Dermis microvascular lymphatic vessel endothelial cell (primary cell): ENCODE measurements at places on chromosomes 6 and 20.

DNA sequence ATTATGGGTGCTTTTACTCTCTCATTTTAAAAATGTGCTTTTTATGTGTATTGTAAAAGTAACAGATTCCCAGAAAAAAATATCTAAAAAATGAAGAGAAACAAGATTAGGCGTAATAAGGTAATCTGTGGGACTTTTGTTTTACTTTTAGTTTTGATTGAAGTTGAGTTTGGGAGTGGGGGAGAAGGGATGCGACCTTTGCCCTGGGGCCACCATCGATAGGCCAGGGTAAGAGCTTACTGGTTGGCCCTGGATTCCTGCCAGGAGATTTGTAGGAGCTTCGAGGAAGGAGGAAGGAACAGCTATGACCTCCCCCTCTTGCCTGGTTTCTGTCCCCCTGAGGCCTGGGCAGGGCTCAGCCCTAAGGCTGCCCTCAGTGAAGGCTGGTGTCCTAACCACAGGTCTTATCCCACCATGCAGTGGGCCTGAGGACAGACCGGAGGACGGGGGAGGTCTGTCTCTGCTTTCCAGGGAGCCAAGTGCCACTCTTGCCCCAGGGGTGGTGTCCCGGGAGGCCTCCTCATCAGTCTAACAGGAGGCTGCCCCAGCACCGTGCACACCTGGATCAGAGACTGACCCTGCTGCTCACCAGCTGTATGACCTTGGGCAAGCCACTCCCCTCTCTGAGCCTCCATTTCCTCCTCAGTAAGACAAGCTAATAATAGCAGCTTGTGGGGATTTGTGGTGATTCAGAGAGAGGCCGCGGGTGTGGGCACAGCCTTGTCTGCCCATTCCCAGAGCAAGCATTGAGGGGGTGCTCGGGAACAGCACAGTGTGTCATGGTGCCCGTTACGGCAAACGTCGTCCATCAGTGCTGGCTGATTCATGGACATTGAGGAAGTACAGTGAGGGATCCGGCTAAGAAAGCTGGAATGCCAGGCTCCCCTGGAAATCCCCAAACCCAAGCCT is 21.2 kb downstream of the TGM2 start:
- peak; percentile 95 for DNase-seq

- DNase-seq, result no peak
These were observed 81.6 kb upstream of the KHDRBS2 start for GRCh38 chr6:62367601-62368000.

DNA sequence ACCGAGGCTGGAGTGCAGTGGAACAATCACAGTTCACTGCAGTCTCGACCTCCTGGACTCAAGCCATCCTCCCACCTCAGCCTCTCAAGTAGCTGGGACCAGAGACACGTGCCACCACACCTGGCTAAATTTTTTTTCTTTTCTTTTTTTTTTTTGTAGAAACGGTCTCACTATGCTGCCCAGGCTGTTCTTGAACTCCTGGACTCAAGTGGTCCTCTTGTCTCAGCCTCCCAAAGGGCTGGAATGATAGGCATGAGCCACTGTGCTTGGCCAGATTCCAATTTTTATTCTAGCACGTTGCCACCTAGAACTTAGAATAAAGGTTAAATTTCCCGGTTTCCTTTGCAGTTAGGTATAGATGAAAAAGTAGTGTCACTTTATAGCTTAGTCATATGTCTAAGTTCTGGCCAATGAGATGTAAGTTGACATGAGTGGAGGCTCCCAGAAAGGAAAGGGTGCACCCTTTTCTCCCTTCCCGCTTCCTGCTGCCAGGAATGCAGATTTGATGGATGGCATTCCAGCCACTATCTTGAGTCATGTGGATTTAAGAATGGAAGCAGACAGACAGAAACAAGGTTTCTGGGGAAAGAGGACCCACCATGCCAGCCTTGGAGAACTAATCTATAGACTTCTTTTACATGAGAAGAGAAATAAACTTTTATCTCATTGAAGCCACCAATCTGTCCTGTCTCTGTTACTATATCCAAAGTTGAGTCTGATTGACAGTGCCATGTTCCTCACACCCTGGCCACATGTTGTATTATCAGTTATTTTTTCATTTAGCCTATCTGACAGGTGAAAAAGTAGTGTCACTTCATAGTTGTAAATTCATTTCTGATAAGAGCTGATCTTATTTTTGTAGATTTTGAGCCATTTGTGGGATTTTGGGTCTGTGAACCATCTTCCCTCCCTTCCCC is 60.6 kb upstream of the NCOA3 start:
- no peak for DNase-seq

- no peak for DNase-seq
These were observed 4.1 kb downstream of the HLA-B start for GRCh38 chr6:31352683-31353383.

- DNase-seq, result no peak
These were observed 17.7 kb upstream of the VSX1 start for GRCh38 chr20:25099601-25100140.

DNA sequence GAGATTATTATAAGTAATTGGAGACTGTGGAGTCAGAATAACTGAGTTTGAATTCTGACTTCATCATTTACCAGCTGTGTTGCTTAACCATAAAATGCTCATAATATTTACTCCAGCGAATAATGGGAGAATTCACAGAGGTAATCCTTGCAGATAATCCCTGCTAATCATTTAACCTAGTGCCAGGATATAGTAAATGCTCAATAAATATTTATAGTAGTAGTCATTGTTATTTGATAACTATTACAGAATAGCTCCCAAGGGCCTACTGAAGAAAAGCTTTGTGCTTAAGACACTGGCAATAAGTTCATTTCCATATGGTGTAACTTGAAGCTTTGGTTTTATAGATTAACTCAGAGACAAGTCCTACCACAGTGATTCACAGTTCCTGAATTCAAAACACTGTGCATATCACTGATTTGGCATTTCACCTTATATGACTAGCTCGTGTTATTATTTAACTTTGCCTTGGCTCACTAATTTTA is 208.8 kb upstream of the PLCB4 start:
- DNase-seq, result peak; percentile 23

GRCh38 chr6:144193181-144193580 is 42.9 kb downstream of the STX11 start:
- DNase-seq, result no peak

- DNase-seq, result no peak
These were observed 10.3 kb downstream of the DUSP15 start for GRCh38 chr20:31859998-31860380.

DNA sequence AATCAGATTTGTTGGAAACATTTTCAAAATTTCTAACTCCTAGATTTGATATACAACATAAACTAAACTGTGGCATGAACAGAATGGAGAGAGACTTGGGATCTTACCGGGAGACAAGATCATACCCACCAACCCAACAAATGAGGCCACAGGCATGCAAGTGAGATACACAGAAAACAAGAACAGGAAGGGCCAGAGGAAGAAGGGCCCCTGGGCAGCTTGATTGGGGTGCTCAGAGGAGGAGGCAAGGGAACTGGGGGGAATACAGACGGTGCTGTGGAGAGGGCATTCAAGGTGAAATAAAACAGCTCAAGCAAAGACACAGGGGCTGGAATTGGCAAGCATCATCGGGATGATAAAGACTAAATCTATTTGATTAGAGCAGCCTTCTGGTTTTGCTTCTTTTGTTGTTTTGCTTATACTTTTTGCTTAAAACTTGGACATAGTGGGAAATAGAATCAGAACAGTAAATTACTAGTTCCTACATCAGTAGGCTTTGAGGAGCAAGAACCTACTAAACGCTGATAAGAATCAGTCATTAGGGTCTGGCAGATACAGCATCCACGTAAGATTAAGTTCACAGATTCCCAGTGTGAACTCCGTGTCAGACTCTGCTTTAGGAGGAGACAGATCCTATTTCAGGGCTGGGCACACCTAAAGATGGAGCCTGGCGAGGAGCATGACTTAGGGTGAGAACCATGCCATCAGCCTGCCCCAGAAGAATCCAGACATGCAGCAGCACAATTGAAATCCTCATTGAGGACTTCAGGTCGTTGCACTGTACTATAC is 3.5 kb upstream of the RAMACL start:
- no peak for DNase-seq

- DNase-seq, result no peak
These were observed 155.2 kb downstream of the PACRG start for GRCh38 chr6:162882801-162883481.

DNA sequence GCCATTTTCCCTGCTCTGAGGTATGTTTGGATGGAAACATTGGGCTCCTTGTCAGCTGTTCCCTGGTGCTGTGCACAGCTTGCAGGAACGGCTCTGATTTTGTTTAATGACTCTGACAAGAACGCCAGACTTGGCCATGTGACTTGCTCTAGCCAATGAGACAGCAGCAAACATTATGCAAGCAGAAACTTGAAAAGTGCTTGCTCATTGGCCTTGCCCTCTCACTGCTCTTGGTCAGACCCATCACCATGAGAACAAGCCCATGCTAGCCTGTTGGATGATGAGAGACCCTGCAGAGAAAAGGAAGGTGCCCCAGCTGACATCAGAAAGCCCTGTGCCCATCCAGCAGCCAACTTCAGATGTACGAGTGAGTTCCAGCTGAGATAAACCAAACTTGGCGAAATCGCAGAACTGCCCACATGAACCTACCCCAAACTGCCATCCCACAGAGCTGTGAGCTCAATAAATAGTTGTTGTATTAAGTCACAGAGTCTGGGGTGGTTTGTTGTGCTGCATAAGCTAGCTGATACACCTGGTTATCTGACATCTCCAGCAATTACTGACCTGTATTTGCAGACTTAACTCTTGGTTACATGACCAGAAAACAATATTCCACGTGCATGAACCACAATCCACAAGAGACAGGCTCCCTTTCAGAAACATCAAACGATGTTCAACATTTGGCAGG is 96.9 kb downstream of the JPH2 start:
- no peak for DNase-seq

DNA sequence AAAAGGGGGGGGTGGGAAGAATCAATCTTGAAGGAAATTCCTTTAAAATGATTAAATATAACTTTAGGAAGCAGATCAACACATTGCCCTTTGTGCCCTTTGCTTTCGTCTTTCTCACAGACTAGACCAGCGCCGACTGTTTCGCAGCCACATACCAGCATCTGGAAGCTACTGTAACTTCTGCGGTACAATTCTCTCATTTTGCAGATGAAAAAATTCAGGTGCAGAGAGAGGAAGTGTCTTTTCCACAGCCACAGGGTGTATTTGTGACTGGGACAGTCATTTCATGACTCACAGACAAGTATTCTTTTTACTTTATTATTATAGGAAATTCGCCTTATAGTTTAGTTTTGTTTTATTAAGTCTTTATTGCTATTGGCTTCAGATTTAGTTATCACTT is 84.2 kb downstream of the UST start:
- no peak for DNase-seq

GRCh38 chr6:29974901-29975560 is 32.7 kb downstream of the HLA-A start:
- peak; percentile 41 for DNase-seq

- DNase-seq, result no peak
These were observed 659 bp downstream of the TAF4 start for GRCh38 chr20:62064770-62065673.

GRCh38 chr6:147604373-147604772 is 95.9 kb downstream of the SAMD5 start:
- DNase-seq, result no peak

GRCh38 chr6:130377915-130378314 is 12.1 kb downstream of the TMEM200A start:
- no peak for DNase-seq

GRCh38 chr20:63633732-63634131 is 6.8 kb upstream of the GMEB2 start:
- no peak for DNase-seq

DNA sequence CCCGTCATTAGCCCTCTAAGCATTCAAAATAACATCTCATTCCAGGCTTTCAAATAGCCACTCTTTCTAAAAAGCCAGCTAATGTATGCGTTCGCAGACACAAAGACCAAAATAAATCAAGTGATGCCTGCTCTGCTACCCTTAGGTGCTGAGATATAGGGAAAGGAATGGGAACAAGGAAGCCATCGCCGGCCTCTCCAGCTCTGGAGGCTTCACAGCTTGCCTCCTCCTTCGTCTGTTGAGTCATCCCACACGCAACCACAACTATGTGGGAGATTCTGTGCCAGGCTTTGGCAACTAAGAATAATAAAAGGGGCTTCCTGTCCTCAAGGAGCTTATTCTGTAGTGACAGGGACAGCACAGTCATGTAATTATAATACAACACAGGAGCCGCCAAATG is 27.3 kb upstream of the SLC22A23 start:
- DNase-seq, result no peak

GRCh38 chr20:35001596-35002362 is 46.1 kb downstream of the MYH7B start:
- DNase-seq, result no peak

DNA sequence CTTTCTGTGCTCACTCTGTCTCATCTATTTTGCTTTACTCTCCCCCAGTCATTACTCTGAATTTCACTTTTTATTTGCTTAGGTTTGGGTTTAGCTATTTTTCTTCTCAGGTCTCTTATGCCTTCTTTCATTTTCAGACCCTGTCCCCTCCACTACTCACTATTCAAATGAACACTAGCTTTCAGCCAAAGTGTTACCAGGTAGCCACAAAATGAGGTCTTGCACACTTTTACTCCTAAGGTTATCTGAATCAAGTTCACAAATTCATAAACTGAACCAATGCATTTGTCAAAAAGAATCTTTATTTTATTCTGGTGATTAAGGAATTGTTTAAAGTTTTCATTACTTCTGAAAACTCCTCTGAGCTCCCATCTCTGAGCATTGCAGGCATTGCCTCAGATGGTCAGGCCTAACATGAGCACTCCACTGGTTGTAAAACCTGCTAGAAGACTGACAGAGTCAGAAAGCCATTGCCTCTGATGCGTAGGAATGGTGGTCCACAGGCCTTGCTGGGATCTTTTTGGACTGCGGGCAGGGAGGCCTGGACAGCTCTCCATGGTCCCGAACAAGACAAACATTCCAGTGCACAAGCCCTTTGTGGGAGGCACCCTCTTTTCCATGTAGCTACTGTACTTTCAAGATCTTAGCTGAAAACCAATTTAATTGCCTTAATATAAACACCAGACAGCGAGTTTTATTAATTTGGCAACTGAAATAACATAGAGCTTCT is 48.5 kb downstream of the FYN start:
- DNase-seq, result no peak

GRCh38 chr20:44770484-44771171 is 25.0 kb downstream of the KCNK15 start:
- no peak for DNase-seq

DNA sequence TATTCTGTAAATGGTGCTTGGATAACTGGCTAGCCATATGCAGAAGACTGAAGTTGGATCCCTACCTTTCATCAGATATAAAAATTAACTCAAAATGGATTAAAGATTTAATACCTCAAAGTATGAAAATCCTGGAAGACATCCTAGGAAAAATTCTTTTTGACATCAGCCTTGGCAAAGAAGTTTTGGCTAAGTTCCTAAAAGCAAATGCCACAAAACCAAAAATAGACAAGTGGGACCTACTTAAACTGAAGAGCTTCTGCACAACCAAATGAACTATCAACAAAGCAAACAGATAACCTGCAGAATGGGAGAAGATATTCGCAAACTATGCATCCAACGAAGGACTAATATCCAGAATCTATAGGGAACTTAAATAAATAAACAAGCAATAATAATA is 60.3 kb upstream of the RIPPLY2 start:
- no peak for DNase-seq
